ENCODE measurements at places on chromosomes 6 and 20.
A peak's percentile ranks its signal among the peaks of the same experiment; 100 is the strongest.

GRCh38 chr20:63049191-63049518 is 42.4 kb upstream of the BHLHE23 start:
- DNase-seq, result no peak

DNA sequence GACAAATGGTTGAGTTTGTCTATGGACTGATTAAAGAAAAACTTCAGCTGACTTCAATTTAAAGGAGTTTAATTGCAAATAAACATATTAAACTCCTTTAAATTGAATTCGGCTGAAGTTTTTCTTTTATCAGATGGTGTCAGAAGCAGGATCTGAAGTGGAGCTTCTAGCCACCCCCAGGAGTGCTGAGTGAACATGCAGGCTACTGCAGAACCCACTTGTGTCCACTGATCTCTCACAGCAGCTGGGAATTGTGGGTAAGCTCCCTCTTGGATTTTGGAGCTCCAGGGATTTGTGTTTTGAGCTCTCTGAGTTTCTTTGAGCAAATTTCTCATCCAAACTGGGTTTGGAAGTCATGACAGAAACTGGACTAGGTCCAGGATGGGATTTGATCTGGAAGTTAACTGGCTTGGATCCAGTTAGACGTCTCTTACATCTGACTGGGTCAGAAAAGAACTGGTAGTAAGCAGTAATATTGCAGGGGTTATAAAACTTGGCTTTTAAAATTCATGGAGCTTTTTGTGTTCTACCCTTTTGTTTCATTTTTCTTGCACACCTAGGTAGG is 95.8 kb upstream of the UST start:
- no peak for DNase-seq

GRCh38 chr20:37992802-37993409 is 40.4 kb downstream of the TTI1 start:
- DNase-seq, result peak; percentile 74

DNA sequence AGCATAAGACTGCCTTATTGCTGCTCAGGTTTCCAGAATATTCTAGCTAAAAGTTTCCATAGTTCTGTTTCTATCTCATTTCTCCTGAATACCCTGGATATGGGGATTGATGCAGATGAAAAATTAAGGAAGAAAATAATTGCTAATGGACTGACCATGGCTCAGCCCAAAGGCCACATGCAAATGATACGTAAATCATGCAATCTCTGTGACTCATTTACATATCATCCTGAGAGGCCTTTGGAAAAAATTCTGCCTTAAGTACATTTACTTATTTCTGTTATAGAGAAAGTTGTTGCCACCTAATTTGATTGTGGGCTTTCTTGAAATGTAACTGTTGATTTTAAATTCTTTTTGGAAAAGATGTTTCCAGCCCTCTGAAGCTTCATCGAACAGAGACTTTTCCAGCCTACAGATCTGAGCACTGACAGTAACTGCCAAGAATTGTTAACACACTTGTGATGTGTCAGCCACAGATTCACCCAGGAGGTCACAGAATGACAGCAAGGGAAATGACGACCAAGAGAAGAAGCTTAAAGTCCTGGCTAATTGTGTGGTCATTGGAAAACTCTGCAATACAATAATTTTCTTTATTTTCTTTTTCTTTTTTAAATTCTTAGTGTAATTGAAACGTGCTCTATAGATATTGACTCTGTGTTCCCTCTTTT is 174.8 kb downstream of the DOK5 start:
- no peak for DNase-seq

DNA sequence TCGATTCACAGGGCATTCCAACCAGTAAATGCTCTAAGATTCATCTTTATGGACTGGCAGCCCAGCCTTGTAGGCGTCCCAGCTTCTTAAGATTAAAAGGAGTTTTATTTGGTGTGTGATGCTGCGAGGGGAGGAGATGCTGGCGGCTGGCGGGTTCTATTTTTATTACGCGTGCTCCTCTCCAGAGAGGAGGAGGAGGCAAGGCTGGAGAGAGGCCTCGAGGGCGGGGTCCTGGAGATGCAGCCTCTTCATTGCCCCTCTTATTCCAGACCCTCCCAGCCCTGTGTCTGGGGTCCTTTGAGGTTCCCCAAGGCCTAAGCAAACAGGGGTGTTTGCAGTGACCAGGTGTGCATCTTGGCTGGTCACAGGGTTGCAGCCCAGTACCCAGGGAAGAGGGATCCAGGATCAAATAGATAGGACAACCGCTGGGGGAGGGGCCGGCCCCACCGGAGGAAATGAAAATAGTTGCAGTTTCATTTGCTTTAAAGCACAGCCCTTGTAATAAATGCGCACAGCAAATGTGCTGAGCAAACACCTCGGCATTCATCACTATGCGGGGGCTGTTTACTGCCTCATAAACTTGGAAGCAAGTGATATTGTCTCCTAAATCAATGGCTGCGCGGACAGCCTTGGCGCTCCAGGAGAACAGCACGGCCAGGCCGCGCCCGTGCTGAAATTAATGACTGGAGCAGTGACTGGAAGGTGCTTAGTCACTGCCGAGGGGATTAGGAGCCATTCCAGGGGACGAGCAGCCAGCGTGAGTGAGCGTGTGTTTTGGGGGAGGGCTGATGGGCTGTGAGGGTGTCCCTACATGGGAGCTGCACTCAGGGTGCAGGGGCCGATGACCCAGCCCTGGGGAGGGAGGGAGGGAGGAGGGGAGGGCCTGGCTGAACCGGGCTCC is 83.0 kb downstream of the TMEM242 start:
- no peak for DNase-seq

GRCh38 chr6:28695715-28696114 is 170.0 kb downstream of the GPX5 start:
- no peak for DNase-seq

DNA sequence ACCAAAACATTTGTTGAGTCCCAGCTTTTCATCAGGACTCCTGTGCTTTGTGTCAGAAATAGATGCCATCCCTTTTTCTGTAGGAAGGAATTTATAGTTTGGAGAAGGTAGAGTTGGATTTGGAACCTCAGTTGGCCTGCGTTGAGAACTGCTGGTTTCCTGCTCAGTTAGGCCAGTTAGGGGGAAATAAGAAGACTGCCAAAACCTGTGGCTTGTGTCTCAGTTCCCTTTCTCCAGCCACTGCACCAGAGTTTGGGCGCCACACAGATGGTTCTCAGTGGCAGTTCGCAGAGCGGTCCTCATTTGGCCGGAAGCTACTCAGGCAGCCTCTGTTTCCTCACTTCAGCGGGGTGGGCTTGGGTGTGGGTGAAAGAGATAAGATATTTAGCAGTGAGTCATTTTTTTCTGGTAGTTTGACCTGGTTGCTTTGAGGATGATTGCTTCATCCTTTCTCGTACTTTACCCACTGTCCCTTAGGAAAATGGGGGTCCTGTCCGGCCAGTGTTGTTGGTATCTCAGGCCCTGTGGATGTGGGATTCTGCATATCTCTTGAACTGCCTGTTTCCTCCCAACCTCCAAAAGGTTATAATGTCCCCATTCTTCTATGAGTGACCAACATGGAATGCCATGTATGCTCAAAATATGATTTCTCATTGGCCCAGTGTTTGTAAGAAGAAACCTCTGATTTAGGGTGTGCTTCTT is 53.7 kb downstream of the JARID2 start:
- DNase-seq, result no peak

DNA sequence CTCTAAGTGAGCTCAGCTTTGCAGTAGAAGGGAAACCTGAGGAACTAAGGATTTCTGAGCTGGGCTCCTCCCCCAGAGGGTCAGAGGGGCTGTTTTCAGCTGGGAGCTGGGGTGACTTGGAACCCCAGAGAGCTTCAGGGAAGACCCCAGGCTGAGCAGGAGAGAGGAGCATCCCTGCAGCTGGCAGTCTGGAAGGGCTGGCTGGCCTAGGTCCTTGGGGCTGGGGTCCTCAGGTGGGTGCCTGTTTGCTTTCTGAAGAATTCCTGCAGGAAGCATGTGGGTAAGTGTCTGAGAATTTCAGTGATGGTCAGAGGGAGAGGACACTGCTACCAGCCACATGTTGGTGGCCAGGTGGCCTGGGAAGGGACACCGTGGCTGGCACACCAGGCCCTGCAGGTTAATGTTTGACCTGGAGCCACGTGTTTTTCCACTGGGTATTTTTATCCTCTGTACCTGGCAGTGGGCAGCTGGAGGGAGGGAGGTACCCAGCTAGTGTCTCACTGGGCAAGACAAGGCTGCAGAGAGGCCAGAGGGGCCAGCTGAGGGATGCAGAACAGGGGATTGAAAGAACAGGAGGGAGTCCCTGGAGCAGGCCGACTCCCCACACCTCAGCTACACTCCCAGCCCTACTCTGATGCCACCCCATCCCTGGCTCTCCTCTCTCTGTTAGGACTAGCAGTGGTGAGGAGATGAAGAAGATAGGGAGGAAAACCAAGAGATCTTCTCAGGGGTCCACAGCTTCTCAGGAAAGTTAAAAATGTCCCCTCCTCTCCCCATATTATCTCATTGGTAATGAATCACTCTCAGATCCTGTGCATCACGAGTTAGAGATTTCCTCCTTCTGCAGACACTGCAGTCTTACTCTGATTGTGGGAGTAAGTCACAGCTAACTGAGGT is 143.6 kb downstream of the VEGFA start:
- no peak for DNase-seq

DNA sequence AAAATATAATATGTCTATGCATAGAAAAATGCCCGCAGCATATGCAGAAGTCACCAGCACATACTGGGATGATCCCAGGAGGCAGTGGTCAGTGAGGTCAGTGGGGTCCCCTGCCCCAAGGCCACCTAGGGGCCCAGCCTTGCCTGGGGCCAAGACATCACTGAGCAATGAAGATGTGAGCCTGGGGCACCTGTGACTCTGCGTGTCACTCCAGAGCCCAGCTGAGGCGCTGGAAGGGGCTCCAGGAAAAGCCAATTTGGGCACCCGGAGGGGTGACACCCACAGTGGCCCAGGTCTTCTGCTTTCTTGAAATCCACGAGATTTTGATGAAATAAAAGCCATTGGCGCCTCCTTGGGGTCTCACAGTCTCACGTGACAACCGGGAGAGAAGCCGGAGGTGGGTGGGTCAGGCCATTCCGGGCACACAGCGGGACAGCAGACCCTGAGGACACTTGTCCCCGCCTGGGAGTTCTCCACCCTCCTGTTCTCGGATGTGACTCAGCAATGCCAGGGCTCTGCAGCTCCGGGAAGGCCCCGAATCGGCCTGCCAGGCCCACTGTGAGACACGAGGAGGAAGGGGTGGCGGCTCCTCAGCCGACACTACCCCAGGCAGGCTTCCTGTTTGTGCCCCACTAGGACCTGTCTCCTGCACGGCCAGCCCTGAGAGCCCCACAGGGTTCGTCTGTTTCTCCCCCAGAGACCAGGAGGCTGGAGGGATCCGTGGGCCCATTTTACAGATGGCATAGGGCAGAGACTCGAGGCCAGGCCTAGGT is 24.4 kb upstream of the SLCO4A1 start:
- DNase-seq, result no peak

DNA sequence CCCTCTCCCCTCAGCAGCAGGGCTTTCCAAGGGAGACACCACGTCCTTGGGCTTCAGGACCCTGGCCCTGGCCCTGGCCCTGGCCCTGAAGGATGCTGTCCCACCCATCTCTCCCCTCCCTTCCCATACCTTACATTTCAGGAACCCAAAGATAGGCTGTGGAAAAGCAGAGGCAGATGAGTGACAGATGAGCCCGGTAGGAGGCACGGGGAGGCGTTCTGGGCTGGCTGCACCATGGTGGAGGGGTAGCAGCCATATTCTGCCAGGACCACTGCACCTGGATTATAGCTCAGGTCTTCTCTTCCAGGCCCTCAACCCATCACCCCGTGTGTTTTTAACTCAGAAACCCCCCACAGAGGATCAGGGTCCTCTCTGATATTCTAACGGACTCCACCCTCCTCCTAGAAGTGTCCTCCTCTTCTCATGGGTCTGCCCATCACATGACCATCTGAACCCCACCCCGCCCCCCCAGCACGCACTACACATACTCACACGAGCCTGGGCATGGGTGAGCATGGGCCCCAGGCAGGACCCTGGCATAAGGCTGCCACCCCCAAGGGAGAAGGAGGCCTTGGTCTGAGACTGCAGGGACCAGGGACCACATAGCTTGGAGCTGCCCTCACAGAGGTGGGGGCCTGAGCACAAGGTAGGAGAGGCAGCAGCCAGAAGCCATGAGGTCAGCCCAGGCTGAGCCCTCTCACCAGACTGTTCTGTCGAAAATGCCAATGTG is 220.8 kb upstream of the CDH4 start:
- DNase-seq, result no peak

DNA sequence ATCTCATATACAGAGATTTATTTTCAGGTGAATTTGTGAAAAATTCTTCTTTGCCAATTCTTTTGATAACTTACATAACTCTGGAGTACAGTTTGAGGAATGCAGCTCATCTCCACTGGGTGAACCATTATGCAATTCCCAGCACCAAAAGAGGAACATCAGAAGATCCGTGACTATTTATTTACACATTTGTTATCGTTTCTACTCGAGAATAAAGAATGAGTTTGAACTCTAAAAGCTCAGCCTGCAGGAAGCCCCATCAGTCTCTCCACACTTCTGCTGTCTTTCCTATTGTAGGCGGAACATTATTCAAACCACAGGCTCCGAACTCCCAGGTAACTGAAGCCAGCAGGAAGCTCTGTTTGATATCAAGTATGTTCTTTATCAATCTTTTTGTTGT is 95.9 kb upstream of the IFNGR1 start:
- no peak for DNase-seq

GRCh38 chr6:121965739-121966138 is 433.7 kb upstream of the HSF2 start:
- no peak for DNase-seq

DNA sequence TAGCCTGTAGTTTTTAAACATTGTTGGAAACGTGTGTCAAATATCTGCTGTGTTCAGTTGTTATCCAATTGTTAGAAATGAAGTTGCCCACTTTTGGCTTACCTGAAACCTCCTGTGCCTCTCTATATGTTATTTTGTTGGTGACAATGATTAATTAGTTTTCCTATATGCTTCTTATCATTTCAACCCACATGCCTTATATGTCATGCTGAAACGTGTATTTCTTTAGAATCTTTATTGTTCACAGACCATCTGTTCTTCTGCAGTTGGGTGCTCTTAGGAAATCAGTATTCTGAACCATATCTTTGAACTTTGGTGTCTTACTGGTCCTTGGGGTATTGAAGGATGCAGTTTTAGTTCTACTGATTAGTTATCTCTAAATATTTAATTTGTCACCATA is 91.2 kb upstream of the SCGN start:
- DNase-seq, result no peak

GRCh38 chr20:19725373-19725772 is 32.7 kb upstream of the RIN2 start:
- DNase-seq, result no peak

- DNase-seq, result no peak
Observed at GRCh38 chr20:38659597-38659880, 57.9 kb downstream of the ARHGAP40 start.

- peak; percentile 96 for DNase-seq
Observed at GRCh38 chr20:54132612-54133433, 41.0 kb downstream of the CYP24A1 start.

DNA sequence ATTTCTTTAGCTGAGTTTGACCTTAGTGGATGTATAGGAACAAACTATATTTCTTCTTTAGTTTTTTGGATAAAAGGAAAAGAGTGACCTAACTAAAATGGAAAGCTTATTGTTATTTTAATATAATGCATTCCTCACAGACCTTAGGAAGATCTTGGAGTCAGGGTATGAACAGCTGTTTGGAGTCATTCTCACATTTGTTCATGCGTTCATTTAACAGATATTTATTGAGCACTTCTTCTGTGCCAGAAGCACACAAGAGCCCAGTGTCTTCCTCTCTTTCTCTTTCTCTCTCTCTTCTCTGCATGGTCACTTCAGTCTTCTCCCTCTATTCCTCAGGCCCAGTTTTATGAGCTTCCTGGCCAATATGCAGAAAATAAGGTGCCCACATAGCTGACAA is 744.0 kb upstream of the MAP3K7 start:
- DNase-seq, result no peak

All from BJ (cell line).